Activated T-helper 1 cell treated with anti-CD3 and anti-CD28 coated beads, Interleukin-12 subunit alpha, Interleukin-12 subunit beta, Interleukin-2, Interleukin-4 antibody, amounts not matched to agents 30 ng/mL and 10 ng/mL and 1 ng/mL, durations not matched to agents 14 hours and 24 hours and 36 hours (primary cell): ENCODE measurements at places on chromosomes 6 and 20.

GRCh38 chr6:117829594-117830319 is 77.3 kb upstream of the SLC35F1 start:
- no peak for DNase-seq

DNA sequence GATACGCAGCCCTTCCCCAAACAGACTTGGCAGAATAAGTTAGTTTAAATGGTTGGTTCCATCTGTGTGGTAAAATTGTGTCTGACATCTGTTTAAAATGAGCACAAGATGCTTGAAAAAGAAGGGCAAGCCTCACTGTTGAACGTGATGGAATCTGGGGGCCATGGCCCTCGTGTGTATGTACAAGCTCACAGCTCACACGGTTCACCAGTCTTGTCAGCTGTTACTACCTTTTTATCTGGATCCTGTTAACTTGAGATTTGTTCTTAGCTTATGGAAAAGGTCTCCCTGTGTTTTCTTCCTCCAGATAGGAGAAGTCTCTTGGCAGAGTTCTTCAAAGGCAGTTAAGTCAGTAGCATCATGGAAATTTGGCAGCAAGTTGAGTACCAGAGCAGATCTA is 270.6 kb downstream of the KHDC1L start:
- no peak for DNase-seq

GRCh38 chr20:16580620-16581019 is 7.4 kb upstream of the KIF16B start:
- no peak for DNase-seq

DNA sequence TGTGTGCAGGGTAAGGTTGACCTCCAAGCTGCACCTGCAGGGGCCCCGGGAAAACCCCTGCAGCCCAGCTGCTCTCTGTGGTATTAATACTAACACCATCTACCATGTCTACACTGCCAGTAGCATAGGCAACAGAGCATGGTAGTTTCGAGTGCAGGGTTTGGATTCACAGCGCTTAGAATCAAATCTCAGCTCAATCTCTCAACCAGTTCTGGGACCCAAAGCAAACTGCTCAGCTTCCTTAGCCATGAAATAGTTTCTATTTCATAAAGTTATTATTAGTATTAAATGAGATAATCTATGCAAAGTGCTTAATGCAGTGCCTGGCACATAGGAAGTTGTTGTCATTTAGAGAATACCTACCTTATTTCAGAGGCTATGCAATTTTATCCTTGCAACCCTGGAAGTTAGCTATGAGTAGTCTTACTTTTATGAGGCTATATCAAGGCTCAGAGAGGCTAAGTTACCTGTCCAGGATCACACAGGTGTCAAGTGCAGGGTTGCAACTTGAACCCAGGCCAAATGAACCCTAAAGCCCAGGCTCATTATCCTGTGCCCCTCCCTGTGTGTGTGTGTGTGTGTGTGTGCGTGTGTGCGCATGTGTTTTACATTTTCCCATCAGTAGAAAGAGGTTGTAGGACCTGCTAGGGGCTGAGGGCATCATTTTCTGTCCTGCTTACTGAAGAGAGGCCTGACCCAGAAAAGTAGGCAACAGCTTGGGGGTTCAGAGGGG is 27.6 kb upstream of the MRPS18A start:
- no peak for DNase-seq

- DNase-seq: peak; percentile 54
Measured at GRCh38 chr20:62921119-62921687, 5.1 kb downstream of the DIDO1 start.

- DNase-seq: no peak
Measured at GRCh38 chr6:43941174-43941573, 171.2 kb downstream of the VEGFA start.

DNA sequence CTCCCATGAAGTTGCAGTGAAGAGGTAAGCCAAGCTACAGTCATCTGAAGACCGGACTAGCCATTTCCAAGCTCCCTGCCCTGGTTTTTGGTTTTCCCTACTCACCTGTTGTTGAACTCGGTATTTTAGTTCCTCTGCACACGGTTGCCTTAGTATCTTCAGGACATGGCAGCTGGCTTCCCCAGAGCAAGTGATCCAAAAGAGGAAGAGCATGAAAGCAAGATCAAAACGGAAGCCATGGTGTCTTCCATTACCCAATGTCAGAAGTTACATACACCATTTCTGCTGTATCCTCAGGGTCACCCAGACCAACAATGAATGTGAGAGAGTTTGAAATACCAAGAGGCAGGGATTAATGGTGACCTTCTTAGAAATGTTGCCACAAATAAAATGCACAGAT is 276.6 kb upstream of the CNR1 start:
- no peak for DNase-seq

DNA sequence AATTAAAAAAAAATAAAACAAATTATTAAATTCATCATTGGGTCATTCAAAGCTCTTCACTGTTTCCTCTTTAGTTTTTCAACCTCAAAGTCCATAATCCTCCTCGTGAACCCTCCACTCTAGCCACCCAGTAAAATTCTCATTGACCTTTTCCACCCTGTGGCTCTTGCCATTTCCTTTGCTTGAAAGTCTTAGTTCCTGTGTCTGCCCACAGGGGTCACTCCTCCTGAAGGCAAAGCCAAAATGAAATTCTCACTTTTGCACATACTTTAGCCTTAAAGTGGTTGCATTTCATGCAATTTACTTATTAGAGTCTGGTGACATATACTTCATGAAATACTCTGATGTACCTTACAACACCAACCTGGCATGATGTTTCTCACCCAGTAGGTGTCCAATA is 263.7 kb downstream of the BMP2 start:
- no peak for DNase-seq

- peak; percentile 21 for DNase-seq
Measured at GRCh38 chr6:36979347-36979742, 6.7 kb downstream of the MTCH1 start.

GRCh38 chr6:39357998-39358686 is 35.6 kb upstream of the KCNK16 start:
- no peak for DNase-seq

DNA sequence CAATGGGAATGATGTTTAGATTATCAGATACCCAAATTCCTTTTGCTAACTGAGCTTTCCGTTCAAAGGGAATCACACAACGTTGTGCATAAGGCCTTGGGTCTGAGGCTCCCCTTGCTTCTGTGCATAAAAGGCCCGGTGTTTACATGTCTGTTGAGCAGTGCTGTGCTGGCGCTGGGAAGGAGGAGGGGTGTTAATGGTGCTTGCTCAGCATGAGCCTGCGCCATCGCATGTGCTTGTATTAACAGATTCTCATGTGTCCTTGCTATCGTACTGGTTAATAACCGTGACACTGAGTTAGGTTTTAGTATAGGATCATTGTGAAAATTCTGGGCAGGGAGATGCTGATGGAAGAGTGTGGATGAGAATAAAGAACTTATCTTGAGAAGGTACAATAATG is 62.3 kb upstream of the TRAF3IP2 start:
- DNase-seq: no peak

- no peak for DNase-seq
Measured at GRCh38 chr20:53408691-53409446, 184.8 kb downstream of the ZNF217 start.

DNA sequence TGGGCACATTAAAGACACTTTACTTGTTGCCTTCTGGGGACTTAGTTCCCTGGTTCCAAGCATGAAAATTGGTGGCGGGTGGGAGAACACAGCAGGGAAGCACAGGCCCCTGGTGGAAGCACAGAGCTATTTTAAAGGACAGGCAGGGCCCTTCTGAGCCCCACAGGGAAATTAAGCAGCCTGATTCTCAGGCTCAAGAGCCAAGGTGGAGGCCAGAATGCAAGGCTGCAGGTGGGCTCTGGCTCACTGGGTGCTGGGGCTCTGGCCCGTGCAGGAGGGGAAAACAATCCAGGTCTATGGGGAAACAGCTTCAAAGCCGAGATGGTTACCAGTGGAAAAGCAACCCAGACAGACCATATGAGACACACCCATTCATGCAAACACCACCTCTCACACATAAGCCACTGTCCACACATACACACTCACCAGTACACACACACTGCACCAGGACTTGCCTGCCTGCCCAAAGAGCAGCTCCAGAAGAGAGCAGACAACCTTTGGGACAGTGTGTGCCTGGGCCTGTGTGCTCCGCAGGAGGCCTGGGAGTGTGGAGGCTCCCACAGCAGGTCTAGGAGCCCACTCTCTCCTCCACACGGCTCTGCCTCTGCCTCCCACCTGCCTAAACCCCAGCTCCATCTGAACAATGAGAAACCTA is 30.6 kb downstream of the TFEB start:
- no peak for DNase-seq

DNA sequence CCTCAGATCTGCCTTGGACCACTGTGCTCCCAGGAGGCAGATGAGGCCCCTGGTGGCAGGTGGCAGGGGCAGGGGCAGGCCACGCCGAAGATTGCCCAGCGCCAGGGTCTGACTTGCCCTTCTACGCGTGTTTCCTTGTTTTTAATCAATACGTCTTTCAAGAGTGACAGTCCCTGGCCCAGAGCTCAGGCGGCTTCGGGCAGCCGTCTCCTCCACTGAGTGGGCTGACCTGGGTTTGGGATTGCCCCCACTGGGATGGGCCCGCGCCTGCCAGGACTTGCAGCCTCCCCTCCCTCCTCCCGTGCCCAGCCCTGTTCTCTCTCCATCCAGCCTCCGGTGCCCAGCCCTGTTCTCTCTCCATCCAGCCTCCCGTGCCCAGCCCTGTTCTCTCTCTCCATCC is 21.2 kb downstream of the FRMD1 start:
- no peak for DNase-seq

DNA sequence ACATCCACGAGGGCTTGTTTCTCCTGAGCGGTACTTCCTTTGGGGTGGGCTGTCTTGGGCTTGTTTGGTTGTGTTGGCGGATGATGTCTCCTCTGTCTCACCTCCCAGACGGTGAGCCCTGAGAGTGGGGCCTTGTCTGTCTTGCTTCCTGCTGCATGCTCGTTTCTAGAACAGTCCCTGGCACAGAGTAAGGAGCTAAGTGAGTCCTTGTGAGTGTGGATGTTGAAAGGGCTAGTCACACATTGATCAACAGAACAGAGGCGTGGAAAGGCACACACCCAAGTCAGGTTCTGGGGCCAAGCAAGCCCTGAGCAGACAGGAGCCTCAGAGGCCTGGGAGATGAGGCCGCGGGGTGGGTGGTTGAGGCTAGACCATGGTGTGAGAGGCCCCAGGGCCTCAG is 111.0 kb downstream of the BMP7 start:
- no peak for DNase-seq

DNA sequence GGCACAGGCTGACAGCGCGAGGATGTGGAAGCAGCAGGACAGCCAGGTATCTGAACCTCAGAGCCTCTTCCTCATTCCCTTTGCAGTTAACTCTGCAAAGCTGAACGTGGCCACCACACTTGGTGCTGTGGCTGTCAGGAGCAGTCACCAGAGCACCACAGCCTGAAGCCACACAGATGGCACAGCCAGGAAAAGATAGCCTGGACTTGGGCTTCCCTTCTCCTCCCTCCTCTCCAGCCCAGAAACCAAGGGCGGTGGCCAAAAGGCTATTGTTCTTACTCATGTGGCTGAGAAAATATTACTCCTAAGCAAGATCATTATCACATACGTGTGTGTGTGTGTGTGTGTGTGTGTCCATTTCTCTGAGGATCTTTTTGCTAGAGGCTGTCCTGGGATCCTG is 39.8 kb downstream of the CD164 start:
- DNase-seq: no peak

- DNase-seq: no peak
Measured at GRCh38 chr6:49531774-49532569, 18.5 kb upstream of the C6orf141 start.

- DNase-seq: no peak
Measured at GRCh38 chr6:3451498-3451897, 5.4 kb downstream of the SLC22A23 start.
